Heart left ventricle (tissue), 16 donors: ENCODE measurements at places on chromosomes 6 and 20. TPM values are rescaled to one million over a fixed set of nuclear protein-coding genes. Genes with fewer than 3 reads are reported as not detected.

OR2B3 gene
- total RNA-seq, result not detected

DNA sequence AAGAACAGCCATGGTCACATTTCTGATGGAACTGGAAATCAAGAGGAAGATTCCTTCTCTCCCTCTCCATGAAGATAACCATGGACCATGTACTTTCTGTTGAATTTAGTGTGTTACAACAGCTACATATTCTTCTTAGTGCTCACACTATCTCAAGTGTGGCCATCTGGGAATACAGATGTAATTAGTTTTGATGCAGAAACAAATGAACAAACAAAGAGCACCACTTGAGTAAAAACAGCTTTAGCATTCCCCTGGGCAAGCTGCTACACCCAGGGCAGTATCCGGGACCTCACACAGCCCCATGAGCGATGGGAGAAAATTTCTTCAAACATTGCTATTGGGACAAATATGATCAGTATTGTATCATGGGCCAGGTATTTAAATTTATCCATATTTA, 75.2 kb downstream of the RAMACL start:
- H3K27ac ChIP-seq, result no peak overlapping the region
- no peak for DNase-seq

- no peaks in the 10 kb centered on the region for H3K27me3 ChIP-seq
- no peaks in the 10 kb centered on the region for H3K4me1 ChIP-seq
- no peak for DNase-seq
- no peaks in the 10 kb centered on the region for H3K36me3 ChIP-seq
- no peak overlapping the region for H3K4me3 ChIP-seq
Measured at GRCh38 chr20:45111799-45112471, 3.0 kb downstream of the WFDC5 start.

DNA sequence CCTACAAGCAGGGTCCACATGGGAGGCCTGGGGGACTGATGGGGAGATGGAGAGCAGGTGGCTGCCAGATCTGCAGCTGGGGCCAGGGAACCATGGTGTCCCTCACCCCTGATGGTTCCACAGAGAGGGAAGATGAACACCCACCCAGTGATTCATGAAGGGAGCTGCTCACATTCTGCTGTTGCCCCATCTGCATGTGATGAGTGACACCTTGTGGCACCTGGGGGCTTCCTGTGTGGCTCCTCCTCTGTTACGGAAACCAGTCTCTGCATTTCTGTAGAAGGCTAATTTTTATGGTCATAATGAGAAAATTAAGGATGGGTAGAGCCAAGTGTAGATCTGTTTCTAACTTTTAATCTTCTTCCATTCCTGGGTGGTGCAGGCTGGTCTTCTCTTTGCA, 217.1 kb downstream of the SMOC2 start:
- no peak overlapping the region for H3K4me3 ChIP-seq
- H3K4me1 ChIP-seq, result no peaks in the 10 kb centered on the region
- no peaks in the 10 kb centered on the region for H3K27me3 ChIP-seq

DNA sequence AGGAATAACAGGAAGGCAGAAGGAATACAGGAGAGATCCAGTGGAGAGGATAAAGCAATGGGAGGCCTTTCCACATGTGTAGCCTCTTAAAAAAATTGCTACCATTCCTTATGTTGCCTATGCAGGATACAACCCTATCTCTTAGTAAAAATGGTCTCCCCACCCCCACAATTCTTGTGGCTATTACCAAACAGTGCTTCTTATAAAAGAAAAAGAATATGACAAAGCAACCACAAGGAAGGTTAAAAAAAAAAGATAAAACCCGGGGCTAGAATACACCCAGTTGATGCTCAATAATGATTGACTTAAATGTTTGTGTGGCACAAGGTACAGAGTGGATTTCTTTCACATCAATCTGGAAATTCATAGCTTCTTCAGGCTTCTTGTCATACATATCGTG, 250.9 kb downstream of the HIVEP2 start:
- no peak overlapping the region for H3K4me3 ChIP-seq
- no peaks in the 10 kb centered on the region for H3K27me3 ChIP-seq
- H3K36me3 ChIP-seq, result no peaks in the 10 kb centered on the region
- no peaks in the 10 kb centered on the region for H3K4me1 ChIP-seq
- no peak for DNase-seq
- no peak overlapping the region for H3K27ac ChIP-seq

DNA sequence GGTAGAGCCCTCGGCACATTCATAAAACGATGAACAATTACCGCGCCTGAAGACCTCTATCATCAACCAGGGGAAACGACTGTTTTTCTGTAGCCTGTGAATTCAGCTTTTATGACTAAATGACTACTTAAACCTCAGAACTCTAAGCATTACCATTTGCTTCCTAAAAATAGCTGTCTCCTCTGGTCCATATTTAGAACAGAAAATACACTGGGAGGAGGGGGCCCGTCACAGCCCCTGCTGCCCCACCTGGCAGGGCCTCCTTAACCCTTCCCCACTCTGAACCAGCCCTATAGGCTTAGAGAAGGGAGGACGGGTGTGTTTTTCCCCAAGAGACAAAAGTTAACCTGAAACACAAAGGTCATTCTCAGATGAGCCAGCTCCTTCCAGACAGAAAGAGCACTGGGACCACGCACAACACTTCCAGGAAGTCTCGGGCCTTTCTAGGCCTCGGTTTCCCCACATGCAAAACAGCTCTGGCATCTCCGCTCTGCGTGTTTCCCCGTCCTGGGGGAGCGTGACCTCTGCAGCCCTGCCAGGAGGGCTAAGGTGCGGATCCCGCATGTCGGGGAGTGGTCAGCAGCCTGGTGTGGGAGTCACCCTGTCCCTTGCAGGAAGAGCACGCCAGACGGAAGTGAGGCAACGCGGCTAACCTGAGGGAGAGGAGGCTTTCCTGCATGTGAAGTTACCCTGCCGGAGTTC, 193.9 kb downstream of the DLL1 start:
- H3K27me3 ChIP-seq, result no peaks in the 10 kb centered on the region
- no peaks in the 10 kb centered on the region for H3K36me3 ChIP-seq
- H3K27ac ChIP-seq, result no peak overlapping the region
- H3K4me3 ChIP-seq, result no peak overlapping the region
- peak; percentile 8 for DNase-seq

- no peak for DNase-seq
- no peak overlapping the region for H3K4me3 ChIP-seq
Measured at GRCh38 chr6:158839796-158840195, 20.6 kb upstream of the EZR start.

- no peak overlapping the region for H3K4me3 ChIP-seq
- H3K27ac ChIP-seq, result no peak overlapping the region
- H3K4me1 ChIP-seq, result no peaks in the 10 kb centered on the region
- H3K36me3 ChIP-seq, result no peaks in the 10 kb centered on the region
- DNase-seq, result no peak
Measured at GRCh38 chr20:61755971-61756845, 309.5 kb downstream of the TAF4 start.

- no peak overlapping the region for H3K27ac ChIP-seq
- H3K4me3 ChIP-seq, result no peak overlapping the region
- H3K27me3 ChIP-seq, result no peaks in the 10 kb centered on the region
Measured at GRCh38 chr6:102026649-102027048, 633.1 kb downstream of the GRIK2 start.

DNA sequence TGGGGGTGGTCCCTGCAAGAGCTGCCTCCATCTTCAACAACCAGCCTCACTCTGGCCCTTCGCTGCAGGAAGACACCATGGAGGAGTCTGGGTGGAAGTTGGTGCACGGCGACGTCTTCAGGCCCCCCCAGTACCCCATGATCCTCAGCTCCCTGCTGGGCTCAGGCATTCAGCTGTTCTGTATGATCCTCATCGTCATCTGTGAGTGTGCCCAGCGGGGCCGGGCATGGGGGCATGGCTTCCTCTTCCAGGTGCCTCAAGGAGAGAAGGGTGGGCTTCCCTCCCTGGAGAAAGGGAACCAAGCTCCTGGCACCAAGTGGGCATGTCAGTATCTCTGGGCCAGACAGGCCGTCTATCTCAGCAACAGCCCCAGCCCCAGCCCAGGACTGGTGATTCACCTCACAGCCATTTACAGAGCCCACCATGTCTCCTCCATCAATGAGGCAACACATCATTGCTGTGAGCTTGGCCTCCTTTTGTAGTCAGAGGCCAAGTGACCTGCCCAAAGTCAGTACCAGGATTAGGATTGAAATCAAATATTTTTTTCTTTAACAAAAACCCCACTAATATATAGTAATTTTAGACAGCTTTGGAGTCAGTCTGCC, 40.2 kb downstream of the TM9SF4 start:
- H3K36me3 ChIP-seq, result peaks cover 87% of the 10 kb centered on the region
- H3K4me3 ChIP-seq, result no peak overlapping the region
- H3K27me3 ChIP-seq, result no peaks in the 10 kb centered on the region
- no peak overlapping the region for H3K27ac ChIP-seq

- H3K27ac ChIP-seq, result no peak overlapping the region
- H3K27me3 ChIP-seq, result no peaks in the 10 kb centered on the region
- no peaks in the 10 kb centered on the region for H3K36me3 ChIP-seq
- no peaks in the 10 kb centered on the region for H3K4me1 ChIP-seq
- DNase-seq, result no peak
Measured at GRCh38 chr6:146814148-146814750, 215.5 kb downstream of the ADGB start.

- no peak for DNase-seq
- H3K27ac ChIP-seq, result no peak overlapping the region
- H3K4me1 ChIP-seq, result no peaks in the 10 kb centered on the region
- H3K36me3 ChIP-seq, result no peaks in the 10 kb centered on the region
- H3K4me3 ChIP-seq, result no peak overlapping the region
Measured at GRCh38 chr6:19613678-19614077, 223.5 kb upstream of the ID4 start.

DNA sequence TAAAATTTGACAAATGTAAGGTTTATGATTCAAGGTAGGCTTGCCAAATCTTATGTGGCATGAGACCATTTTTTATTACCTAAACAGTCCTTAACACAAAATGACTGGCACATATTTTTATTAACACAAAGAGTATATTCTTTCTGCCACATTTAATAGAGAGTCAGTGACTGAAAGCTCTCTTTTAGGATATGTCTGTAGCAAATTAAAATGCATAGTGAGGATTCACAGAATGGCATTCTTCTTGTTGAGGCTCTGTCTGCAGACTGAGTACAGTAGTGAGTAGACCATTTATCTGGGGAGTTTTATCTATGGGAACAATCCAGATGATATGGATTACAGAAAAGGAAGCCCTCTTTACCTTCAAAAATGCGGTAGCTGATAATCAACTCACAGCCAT, 56.5 kb downstream of the HAO1 start:
- no peaks in the 10 kb centered on the region for H3K36me3 ChIP-seq
- H3K4me1 ChIP-seq, result peaks cover 4% of the 10 kb centered on the region
- no peak for DNase-seq
- no peak overlapping the region for H3K27ac ChIP-seq
- no peaks in the 10 kb centered on the region for H3K27me3 ChIP-seq

DNA sequence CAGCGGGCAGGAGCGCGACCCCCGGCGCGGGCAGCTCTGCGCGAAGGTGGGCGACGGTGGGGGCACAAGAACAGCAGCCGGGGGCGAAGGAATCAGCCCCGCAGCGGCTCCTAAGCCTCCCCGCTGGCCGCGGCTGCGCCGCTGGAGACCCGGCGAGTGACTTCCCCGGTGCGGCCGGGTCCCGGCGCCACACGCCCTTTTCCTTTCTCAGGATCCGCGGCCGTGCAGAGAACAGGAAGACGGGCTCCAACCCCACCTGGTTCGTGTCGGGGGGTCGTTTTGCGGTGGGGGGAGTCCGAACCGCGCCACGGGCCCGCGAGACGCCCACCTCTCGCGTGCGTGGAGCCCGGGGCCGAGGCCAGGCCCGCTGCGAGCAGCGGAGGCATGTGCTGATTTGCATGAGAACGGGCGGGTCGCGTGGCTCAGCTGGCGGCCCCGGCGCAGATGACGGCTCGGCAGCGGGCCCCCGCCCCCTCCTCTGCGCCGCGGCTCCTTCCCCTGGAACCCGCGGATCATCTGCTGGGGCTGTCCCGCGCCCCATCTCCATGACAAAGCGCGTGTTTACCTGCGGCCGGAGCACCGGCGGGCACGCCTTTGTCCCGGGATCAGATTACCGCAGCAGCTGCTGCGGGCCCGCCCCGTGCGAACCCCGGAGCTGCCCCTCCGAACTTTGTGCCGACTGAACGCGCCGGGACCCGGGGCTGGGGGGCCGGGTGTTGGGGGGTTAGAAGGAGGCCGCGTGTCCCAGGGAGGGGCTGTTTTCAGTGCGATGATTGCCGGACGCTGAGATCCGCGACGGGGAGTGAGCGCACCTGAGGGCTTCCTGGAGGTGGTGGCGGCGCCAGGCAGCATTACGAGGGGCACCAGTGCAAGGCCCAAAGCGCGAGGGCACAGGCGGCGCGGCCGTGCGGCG, 4.9 kb upstream of the DLL1 start:
- peak; percentile 23 for DNase-seq
- H3K4me3 ChIP-seq, result peak overlapping the region; percentile 61
- H3K27me3 ChIP-seq, result peaks cover 29% of the 10 kb centered on the region
- no peaks in the 10 kb centered on the region for H3K36me3 ChIP-seq
- peaks cover 47% of the 10 kb centered on the region for H3K4me1 ChIP-seq
- H3K27ac ChIP-seq, result no peak overlapping the region

THBS2 gene
- total RNA-seq, result 12.1 TPM

DNA sequence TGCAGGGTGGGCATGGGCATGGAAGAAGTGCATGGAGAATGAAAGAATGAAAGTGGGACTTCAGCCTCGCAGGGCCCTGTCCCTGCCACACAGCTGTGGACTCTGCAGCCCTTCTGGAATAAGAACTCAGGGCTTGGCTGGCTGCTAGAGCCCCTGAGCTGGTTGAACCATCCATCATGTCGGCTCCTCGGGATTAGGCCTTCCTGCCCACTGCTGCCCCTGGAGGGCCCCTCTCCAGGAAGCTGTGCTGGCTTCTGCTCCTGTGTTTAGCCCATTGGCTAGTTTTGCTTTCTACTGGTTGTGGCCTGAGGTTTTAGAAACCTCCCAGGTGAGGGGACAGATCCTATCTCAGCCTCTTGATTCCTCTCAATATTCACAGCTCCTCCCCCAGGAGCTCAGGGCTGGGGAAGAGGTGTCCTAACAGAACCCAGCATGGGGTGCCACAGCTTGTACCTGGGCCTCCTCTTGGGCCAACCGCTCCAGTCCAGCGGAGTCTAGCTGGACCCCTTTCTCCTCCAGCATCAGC, 7.9 kb downstream of the AARS2 start:
- H3K27me3 ChIP-seq, result no peaks in the 10 kb centered on the region
- no peak overlapping the region for H3K4me3 ChIP-seq
- DNase-seq, result no peak
- no peak overlapping the region for H3K27ac ChIP-seq

GRCh38 chr6:63997221-63997620, 361.6 kb downstream of the PHF3 start:
- no peaks in the 10 kb centered on the region for H3K36me3 ChIP-seq
- no peak for DNase-seq
- H3K4me3 ChIP-seq, result no peak overlapping the region

PKIB gene
- total RNA-seq, result 0.46 TPM
